ENCODE measurements at places on chromosomes 7 and 10.

DNA sequence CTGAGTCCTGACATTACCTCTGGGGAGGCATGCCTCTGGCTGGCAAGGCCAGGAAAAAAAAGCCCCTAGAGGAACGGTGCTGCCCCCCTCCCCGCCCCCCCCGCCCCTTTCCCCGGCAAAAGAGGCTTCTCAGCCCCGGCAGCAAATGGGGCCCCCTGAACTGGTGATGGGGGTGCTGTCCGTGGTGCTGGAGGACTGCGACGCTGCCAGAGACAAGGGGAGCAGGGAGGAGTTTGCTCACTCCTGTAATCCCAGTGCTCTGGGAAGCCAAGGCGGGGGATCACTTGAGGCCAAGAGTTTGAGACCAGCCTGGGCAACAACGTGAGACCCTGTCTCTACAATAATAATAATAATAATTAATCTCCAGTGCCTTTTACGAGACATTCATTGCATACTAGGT lies 23.7 kb downstream of the SRRM3 start:
- no peak for DNase-seq

DNA sequence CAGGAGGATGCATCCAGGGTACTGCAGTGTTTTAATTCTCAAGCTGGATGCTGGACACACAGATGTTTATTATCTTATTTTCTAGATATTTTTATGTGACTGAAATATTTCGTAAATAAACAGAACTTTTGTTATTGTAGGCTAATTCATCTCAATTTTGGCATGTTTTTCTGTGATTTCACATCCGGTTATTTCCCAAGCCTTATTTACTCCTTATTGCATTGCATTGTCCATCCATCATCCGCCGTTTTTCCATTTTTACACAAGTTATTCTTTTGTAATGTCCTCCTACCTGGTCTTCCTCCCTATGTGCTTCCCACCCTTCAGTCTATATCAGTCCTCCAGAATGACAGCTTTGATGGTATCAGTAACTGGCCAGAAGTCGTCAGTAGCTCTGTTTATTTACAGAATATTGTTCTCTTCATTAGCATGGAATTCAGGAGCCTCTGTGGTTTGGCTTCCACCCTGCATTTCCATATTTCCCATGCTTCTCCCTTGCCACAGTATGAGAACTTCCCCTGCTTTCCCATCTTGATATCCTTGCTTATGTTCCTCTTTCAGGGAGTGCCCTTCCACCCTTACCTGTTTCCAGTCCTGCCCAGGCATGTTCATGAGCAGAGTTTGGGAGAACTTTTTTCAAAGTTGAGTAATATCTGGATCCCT lies 16.1 kb downstream of the GNAI1 start:
- DNase-seq, result no peak

- DNase-seq, result no peak
Observed at GRCh38 chr7:28237363-28237762, 56.8 kb upstream of the JAZF1 start.

- no peak for DNase-seq
Observed at GRCh38 chr7:29193316-29194205, 1.0 kb upstream of the CHN2 start.
